ENCODE measurements at places on chromosomes 12 and 14.

DNA sequence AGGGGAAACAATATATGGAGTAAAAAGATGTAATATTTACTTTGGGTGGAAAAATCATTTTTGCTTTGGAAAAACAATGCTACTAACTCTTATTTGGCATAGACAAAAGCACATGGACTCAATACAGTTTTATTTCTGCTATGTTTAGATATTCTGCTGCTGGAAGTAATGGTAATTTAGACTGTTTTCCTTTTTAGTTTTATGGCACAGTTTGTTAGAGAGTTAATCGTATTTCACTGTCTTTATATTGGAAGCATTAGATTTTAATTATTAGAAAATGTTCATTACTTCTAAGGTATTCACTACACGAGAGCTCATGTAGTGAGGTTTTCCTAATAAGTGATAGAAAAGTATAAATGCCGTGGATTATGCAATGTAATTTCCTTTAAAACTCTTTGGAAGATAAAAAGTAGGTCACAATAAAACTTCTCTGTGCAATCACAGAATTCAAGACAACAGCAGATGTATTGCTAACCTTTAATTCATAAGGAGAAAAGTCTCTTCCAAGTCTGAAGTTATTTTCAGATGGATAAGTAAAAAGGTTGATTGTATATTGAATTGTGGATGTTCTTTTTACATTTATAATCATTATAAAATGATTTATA lies 851.8 kb downstream of the TMTC2 start:
- DNase-seq: no peak

DNA sequence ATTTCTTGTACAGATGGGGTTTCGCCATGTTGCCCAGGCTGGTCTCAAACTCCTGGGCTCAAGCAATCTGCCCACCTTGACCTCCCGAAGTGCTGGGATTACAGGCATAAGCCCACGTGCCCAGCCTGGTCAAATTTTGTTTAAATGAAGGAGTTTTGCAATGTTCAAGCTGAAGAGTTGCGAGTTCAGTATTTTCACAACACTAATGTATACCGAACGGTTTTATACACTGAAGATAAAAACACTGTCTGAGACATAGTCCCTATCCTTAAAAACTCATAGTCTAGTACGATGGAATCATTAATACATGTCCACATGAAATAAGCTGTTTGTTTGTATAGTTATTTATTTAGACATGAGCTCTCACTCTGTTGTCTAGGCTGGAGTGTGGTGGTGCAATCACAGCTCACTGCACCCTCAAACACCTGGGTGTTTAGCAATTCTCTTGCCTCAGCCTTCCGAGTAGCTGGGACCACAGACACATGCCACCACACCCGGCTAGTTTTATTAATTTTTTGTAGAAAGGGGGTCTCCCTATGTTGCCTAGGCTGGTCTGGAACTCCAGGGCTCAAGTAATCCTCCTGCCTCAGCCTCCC lies 15.4 kb downstream of the TRAPPC6B start:
- DNase-seq: no peak

DNA sequence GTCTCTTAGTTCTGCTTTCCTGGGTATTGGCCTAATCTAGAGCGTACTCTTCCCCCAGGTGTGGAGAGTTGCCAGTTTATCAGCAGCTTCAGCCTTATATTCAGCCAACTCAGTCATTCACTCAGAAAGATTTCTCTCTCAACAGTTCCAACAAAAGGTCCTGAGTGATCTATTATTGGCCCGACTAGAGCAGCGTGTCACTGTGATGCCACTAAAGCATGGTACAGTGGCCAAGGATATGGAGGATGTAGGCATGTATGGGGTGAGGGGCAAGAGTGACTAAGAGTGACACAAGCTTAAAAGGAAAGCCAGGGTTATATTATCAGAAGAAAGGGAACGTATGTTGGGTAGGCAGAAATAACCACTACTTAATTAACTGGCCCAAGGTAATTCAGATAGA lies 4.8 kb downstream of the NOPCHAP1 start:
- DNase-seq: no peak

DNA sequence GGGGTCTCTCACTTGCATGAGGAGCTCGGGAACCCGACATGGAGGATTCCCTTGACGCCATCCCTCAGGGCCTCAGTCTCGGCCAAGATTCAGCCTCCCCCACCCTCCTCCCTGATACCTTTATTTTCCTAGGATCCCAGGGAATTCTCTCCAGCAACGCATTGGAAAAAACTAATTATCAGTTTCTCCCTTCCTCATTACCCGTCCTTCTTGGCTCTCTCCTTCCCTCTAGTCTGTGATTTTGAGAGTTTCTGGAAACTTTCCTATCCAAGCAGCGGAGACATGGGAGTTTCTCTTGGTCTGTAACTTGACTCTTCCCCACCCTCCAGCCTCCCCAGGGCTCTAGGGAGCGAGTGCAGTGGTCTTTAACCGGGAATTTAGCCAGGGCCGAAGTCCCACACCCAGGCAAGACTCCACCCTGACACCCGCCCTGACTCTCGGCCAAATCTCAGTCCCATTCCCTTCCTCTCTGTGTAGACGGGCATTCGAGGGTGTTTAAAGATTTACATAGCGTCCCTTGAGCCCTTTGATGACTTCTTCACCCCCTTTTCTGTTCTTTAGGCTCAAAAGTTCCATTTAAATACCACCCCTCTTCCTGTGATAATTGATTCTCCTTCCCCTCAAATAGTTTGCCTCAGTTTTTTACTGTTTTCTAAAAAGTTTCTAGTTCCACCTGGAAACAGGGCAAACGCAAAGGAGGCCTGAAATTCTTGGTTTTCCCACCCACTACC lies 6.7 kb downstream of the HOXC5 start:
- DNase-seq: no peak

GRCh38 chr12:54306925-54307741 lies 6.3 kb upstream of the NFE2 start:
- DNase-seq: peak; percentile 97

DNA sequence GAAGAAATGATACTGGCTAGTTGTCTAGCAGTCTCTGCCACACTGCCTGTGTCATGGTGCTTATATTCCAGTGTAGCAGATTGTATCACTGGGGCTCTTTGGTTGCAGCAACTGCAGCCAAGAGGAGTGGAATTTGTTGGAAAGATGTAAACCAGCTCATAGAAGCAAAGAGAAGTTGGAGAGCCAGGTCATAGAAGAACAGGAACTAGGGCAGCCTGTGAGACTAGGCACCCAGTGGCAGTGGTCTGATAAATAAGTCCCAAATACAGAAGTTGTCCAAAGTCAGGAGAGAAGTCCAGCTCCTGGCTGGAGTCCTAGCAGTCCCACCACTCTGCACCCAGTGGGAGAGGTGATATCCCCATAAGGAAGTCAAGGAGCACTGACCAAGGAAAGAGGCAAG lies 172.5 kb upstream of the ARID2 start:
- no peak for DNase-seq

All from epithelial cell of esophagus (primary cell).